SW 1271 (cell line): ENCODE measurements at places on chromosomes 5 and 9.

DNA sequence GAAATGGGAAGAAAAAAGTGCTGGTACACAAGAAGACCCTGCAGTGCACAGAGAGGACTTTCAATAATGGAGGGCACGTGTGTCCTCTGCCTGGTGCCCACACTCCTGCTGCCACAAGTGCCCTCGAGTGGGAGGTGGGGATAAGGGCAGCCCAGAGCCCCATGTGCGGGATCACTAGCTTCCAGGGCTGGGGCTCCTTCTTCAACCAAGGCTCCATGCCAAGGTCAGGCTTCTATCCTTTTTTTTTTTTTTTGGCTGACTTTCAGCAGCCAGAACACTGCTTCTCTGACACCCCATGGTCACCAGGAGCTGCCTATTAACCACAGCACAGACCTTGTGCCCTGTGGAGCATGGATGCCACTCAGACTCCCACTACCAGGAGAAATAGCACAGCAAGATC, 7.5 kb downstream of the ACSL6 start:
- no peak for DNase-seq

DNA sequence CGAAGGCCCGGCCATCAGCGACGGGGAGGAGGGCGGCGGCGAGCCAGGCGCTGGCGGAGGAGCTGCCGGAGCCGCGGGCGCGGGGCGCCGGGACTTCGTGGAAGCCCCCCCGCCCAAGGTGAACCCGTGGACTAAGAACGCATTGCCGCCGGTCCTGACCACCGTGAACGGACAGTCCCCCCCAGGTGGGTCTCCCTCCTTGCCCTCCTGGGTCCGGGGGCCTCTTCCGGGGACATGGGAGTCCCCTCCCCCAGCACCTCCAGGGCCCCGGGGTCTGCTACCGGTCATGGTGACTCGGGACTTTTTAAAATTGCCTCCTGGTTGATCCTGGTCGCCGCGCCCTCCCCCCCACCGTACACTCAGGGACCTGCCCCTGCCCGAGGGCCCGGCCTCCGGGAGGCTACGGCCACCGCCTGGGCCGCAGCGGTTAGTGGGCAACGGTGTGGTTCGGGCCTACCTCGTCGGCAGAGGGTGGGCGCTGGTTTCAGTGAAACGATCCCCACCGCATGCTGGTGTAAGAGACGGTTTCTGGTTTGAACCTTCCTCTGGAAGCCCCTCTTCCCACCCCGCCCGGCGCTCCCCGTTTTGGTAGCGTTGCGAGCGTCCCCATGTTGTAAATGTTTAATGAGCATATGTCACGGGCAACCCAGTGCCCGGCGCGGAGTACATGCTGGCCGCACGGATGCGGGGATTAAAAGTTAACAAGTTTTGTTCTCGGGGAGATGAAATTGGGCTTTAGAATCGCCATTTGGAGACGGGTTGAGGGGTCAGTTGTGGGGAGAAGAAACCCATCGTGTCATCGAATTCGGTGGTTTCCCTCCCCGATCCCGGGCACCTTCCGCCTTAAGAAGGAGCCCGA, 1.1 kb downstream of the LARP1 start:
- no peak for DNase-seq

DNA sequence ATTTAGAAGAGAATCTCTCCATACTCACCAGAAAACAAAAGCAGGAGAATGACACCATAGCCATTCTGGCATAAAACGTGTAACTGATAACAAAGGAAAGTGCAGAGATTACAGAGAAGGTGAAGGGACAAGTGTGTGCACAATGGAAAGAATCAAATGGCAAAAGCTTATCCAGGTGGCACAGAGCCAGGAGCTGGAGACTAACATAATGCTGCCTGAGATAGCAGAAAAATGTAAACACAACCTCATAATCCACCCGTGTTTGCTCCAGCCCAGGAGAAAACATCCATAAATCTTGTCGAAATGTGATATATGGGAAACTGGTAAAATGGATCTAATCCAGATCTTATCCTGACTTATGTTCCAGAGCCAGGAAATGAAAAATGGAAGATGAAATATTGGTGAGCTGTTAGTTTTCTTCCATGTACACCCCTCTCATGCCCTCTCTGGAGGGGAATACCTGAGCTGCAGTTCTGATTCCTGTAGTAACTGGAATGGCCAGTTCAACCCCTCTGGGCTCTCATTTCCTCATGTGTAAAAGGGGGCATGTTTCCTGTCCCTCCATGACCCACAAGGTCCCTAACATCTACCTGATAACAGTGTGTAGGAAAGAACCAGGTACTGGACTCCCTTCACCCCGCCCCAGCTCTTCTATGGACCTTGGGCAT, 212.3 kb upstream of the DAPK1 start:
- no peak for DNase-seq

DNA sequence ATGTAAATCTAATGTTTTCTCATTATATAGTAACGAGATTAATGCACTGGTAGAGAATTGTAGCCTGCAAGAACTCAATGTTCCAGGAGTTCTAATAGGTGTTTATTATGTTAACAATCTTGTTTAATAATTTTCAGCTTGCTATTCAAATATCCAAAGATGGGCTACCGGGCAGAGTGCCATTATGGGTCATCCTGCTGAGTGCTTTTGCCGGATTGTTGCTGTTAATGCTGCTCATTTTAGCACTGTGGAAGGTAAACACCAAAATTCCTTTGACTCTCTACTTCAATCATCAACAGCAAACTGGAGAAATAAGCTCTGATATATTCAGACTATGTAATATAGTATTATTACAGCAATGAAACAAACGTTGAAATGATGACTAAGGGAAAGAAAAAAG, 41.9 kb upstream of the ITGA2 start:
- DNase-seq: no peak

GRCh38 chr5:154260224-154260927, 69.8 kb downstream of the GALNT10 start:
- no peak for DNase-seq

DNA sequence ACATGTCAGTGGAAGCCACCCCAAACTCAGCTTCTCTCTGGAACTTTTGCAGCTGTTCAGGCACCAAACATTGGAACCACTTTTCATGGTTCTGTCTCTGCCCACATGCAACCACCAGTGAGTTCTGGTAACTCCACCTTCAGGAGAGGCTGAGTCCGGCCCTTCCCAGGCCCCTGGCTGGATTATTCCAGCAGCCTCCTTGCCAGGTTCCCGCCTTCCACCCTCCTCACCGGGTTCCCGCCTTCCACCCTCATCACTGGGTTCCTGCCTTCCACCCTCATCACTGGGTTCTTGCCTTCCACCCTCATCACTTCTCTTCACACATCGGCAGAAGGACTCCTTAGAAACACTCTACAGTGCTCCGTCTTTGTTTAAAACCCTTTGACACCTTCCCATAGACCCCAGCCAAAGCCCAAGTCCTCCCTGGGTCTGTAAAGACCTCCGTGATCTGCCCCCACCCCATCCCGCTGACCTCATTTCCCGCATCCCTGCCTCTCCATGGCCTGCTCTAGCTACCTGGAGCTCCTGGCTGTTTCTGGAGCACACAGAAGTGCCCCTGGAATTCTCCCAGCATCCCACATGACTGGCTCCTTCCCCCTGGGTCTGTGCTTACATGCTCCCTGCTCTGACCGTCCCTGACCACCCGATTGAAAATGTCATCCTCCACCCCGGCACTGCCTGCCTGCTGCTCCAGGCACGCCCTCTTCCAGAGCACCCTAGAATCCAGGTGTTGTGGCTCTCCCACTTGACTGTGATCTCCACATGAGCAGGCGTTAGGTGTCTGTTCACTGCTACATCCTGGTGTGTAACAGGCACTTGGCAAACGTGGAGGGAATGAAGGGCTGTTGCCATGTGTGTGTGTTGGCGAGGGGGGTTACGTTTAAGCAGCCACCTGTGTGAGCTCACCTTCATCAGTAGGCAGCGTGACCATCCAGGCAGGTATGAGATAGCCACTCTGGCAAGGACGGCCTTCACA, 17.7 kb downstream of the ROPN1L start:
- DNase-seq: no peak

DNA sequence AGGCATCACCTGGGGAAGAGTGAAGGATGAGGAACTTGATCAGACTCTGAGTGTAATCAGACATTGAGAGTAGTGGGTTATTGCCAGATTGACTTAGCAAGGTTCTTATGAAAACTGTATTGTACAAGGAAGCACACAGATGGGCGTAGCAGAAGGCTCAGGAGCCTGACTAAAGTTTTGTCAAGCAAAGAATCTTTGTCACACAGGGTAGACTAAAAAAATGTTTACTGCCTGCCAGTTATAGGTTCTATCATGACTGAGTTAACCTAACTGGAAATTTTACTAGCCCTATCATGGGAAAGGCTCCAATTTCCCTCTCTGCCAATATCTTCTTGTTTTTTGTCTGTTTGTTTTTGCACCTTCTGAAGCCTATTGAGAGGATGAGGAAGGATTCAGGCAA, 19.1 kb downstream of the CAMK4 start:
- DNase-seq: no peak

DNA sequence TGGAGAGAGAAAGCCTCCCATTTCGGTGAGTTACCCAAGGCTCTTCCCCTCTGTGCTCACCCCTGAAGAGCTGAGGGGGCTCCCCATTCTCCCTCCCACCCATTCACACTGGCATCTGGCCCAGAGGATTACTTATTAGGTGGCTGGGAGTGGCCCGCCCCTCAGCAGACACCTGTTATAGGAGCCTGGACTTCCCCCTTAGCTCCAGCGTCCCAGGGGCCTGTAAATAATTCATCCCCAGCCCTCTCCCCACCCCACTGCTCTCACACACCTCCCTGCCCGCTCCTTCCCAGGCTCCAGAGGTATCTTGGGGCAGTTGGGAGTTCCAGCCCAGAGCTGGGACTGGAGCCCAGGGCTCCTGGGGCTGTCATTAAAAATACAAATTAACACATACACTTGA, 11.6 kb upstream of the SLC6A7 start:
- DNase-seq: no peak

GRCh38 chr5:36529142-36529541, 77.3 kb upstream of the SLC1A3 start:
- DNase-seq: no peak

GRCh38 chr9:93267091-93267541, 83.2 kb downstream of the WNK2 start:
- no peak for DNase-seq

DNA sequence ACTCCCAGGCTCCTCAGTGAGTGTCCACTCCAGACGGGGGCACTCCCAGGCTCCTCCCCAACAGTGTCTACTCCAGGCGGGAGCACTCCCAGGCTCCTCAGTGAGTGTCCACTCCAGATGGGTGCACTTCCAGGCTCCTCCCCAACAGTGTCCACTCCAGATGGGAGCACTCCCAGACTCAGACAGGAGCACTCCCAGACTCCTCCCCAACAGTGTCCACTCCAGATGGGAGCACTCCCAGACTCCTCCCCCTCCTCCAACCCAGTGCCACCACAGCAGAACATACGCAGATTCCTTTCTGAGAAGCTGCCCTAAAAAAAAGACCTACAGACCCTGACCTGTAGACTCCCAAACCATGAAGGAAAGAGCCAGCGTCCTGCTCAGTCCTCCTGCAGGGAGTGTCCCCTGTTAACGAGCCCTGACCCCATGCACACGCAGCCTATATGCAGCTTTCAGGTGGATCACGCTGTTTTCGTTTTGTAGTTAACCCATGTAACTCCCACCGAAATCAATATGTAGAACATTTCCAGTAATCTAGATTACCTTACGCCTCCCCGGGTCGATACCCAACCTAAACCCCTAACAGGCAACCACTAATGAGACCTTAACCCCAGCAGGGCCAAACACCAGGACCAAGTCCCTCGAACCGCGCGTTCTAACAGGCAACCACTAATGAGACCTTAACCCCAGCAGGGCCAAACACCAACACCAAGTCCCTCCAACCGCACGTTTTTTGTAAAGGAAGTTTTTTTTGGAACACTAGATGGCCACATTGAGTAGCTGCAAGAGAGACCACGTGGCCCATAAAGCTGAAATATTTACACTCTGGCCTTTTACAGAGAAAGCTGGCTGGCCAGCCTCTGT, 15.7 kb downstream of the PNPLA7 start:
- peak; percentile 75 for DNase-seq

DNA sequence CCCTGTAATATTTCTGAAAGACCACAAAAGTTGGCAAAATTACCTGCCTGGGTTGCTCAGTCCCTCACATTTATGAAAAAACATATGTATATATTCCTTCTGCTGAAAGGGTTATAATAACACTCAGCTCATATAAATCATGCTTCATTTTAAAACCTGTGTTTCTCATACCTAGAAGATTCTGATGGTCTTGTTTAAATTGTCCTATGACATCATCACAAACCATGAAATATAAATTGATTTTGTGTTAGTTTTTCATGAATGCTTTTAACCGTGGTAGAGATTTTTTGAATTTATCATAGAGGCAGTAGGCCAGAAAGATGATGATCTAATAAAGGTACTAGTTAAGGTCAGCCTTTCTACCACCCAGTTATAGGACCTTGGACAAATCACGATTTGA, 31.4 kb downstream of the SRFBP1 start:
- no peak for DNase-seq

DNA sequence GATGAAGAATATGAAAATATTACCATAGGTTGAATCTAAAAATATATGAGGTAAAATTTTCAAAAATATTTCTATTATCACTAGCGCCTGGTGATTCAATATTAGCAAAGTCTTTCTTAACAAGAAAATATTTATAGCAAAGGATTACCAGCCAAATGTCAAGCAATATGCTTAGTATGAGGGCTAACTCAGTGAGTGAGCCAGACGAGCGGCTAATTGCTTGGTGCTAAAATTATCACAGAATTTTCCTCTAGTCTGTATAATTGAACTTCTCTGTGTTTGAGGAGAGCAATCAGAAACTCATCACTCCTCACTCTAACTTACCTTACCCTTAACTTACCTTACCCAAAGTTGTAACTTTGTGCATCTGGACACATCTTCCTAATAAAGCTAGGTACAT, 304.9 kb upstream of the PRR16 start:
- no peak for DNase-seq
